ENCODE measurements at places on chromosomes 5 and 9.

DNA sequence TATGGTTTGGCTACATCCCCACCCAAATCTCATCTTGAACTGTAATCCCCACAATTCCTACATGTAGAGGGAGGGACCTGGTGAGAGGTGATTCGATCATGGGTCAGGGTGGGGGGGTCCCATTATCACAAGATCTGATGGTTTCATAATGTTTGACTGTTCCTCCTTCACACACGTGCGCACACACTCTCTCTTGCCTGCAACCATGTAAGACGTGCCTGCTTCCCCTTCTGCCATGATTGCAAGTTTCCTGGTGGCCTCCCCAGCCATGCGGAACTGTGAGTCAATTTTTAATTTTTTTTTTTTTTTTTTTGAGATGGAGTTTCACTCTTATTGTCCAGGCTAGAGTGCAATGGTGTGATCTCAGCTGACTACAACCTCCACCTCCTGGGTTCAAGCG, 27.0 kb downstream of the FAM169A start:
- DNase-seq: no peak

GRCh38 chr9:36316611-36317317, 58.5 kb upstream of the GNE start:
- DNase-seq: no peak

DNA sequence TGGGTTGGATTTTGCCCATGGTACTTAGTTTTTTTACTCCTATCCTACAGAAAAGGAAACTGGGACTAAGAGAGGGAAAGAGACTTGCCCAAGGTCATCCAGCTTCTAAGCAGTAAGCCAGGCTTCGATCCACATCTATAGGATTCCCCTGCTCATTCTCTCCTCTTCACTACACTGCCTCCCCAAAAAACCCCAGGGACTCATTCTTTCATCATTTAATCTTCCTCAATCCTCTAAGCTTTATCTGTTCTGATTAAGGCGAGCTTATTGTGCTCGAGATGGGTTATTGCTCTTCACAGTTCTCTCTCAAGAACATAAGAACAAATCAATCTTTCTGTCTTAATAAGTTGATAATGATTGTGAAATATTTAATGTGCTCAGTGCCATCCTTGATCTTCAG, 511.1 kb upstream of the BRINP1 start:
- no peak for DNase-seq

- DNase-seq: no peak
Measured at GRCh38 chr9:127095411-127095810, 27.0 kb downstream of the ANGPTL2 start.

DNA sequence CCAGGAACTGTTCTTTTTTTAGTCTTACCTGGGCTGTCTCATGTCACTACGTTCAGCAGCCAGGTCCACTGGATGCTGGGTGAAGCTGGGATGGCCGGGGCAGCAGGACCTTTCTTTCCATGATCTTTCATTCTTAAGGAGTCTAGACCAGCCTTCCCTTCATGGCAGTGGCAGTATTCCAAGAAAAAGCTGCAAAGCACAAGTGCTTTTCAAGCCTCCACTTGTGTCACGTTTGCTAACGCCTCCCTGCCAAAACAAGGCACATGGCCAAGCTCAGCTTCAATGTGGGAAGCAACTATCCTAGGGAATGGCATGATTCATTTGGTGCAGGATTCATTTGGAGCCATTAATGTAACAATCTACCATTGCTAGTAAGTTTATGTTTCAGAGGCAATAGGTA, 94.8 kb downstream of the RCL1 start:
- no peak for DNase-seq

DNA sequence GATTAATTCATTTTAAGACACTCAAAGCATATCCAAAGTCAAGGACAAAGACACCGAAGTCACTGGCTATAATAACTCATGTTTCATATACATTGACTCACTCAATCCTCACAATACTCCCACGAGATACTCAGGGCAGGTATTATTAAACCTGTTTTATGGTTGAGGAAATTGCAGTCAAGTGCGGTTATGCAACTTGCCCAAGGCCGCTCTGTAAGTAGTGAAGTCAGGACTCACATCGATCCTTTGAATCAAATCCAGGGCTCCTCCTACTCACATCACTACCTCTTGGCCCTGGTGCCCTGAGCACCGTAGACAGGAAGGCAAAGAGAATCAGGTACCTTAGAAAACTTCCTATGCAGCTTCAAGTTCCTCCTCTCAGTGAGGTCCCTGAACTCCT, 87.8 kb upstream of the APC start:
- no peak for DNase-seq

GRCh38 chr5:78638423-78638822, 10.1 kb downstream of the LHFPL2 start:
- DNase-seq: no peak

GRCh38 chr5:159405611-159406031, 75.3 kb upstream of the IL12B start:
- no peak for DNase-seq

GRCh38 chr9:128105538-128106175, 21.9 kb downstream of the PTGES2 start:
- no peak for DNase-seq

GRCh38 chr5:160175438-160176218, 53.7 kb upstream of the FABP6 start:
- no peak for DNase-seq

GRCh38 chr5:59592101-59592500, 301.4 kb downstream of the PDE4D start:
- DNase-seq: no peak

DNA sequence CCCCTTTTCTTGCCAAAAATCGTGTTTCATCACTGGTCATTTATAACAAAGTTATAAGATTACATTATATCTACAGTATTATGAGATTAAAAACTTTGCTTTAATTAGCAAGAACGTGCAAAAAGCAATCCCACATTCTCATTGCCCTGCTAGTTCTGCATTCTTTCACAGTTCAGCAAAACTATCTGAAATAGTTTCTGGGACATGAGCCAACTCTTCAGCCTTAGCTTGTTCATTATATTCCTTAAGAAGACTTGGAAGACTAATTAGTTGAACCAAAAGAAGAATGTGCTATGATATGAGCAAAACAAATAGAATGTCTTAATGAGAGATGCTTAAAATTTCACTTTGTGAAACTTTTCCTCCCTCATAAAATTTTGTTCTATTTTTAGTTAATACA, 76.7 kb downstream of the ITGA1 start:
- DNase-seq: no peak
